ENCODE measurements at places on chromosomes 5 and 9.

DNA sequence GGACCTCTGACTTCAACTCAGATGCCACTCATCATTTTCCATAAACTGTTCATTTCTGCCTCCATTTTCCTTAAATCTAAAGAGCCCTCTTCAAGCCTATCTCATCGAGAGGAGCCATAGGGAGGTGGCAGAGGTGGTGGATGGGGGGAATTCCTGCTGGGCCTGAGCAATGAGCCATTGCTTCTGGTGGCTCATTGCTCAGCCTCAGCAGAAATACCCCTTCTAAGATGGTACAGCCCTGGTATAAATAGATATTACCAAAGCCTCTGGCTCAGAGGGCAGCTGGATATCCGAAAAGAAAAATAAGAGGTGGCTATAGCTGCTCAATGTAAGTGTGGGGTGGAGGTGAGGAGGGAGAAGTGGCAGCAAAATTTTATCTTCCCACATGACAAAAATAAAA, 313.5 kb downstream of the CAAP1 start:
- DNase-seq: no peak

- DNase-seq: peak; percentile 76
Observed at GRCh38 chr5:34626036-34626435, 30.1 kb upstream of the RAI14 start.

DNA sequence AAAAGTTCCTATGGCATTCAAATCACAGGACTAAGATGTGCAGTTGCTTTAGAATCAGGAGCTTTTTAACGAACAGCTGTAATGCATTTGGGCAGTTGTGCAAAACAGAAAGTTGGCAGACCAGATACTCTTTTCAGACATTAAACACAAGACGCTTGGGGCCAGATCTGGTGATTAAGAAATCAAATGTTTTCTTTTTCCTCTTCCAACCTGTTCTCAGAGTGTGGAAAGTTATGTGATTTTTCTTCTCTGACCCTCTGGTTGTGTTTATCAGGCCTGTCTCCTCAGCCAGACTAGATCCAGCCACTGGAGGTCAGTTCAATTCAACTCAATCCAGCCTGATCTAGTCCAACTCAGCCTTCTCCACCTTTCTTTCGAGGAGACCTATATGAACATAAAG, 298.5 kb upstream of the PCSK5 start:
- no peak for DNase-seq

- no peak for DNase-seq
Observed at GRCh38 chr5:152933056-152933455, 528.0 kb upstream of the NMUR2 start.

GRCh38 chr9:100933656-100934055, 94.9 kb upstream of the PLPPR1 start:
- peak; percentile 61 for DNase-seq

GRCh38 chr9:12920437-12920836, 145.6 kb downstream of the LURAP1L start:
- DNase-seq: no peak

DNA sequence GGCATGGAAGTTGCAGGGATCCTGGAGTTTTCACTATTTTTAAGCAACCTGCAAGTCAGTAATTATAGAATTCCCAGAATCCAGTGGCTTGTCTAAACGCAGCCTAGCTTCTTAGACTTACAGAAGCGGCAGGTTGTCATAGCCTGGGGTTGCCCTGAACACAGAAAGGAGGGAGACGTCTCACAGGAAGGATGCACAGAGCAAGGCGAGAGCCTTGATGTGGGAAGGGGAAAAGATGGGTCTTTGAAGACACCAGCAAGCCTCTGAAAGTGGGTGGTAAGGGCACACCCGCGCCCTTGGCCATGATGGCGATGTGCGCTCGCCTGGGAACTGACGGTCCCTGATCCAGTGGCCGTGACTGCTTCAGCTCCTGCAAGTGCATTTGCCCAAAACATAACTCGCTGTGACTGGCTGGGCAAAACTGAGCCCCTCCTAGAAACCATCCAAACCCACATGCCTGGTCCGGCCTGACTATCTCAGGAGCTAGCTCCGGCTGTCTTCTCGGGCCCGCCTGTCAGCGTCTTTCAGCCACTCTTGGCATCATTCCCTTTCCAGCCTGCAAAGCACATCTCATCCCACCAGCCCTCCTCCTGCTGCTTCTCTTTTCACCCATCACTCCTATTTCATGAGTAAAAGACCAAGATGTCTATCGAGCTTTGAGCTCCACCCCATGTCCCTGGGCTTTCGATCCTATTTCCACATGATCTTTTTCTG, 17.1 kb downstream of the FBP1 start:
- DNase-seq: no peak

- DNase-seq: no peak
Observed at GRCh38 chr9:131701789-131702337, 38.0 kb downstream of the RAPGEF1 start.

GRCh38 chr9:134152022-134152448, 12.3 kb downstream of the RNU6ATAC start:
- DNase-seq: no peak

- no peak for DNase-seq
Observed at GRCh38 chr5:78430866-78431265, 70.4 kb downstream of the SCAMP1 start.

DNA sequence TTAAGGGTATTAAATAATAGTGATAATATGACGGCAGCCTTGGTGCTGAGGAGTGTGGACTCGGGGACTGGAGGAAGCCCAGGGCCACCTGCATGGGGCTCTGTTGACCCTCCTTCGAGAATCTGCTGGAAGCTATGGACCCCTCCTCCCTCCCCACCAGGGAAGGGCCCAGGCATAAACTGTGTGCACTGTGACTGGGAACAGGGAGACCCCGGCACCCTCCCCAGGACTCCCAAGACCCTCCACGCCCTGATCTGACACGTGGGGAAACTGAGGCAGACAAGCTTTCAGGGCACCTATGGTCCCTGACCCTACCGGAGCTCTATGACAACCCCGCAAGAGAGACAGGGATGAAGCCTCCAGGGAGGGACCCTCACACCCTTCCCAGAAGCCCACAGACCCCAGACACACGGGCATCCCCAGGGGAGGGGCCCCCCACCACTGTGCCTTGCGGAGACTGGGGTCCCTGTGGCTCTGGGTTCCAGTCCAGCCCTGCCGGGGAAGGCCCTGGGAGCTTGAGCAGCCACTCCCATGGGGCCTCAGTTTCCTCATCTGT, 6.5 kb upstream of the EGFL7 start:
- DNase-seq: no peak

DNA sequence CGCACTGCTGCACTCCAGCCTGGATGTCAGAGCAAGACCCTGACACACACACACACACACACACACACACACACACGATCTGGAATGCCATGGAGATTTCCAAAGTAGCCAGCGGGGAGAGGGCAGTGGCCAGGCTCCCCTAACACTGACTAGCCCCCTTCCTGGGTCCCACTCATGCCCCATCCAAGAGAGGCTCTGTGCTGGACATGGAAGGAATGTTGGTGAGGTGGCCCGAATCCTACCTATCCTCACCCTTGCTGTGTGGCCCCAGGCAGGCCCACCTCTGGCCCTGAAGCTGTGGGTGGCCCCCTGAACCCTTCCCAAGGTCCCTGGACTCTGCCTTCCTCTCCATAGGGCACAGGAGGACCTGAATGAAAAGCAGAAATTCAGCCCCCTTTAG, 7.3 kb downstream of the BRD3 start:
- DNase-seq: no peak

GRCh38 chr5:91433861-91434260, 50.7 kb upstream of the ARRDC3 start:
- no peak for DNase-seq

DNA sequence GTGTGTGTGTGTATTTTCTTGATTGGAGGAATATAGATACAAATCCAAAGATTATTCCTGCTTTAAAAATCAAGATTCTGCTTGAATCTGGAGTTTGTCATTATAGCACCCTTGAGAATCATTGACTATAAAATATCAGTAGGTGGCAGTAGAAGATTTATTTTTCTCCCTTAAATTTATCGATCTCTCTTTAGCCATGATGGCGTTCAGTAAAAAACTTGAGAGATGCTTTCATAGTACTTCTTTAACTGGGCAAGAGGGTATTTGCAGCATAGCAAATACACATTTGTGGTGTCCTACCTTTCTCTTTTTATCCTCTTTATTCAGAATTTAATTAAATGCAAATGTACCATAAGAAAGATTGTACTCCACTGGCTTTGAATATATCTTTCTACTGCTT, 307.7 kb downstream of the ADGRV1 start:
- DNase-seq: no peak

DNA sequence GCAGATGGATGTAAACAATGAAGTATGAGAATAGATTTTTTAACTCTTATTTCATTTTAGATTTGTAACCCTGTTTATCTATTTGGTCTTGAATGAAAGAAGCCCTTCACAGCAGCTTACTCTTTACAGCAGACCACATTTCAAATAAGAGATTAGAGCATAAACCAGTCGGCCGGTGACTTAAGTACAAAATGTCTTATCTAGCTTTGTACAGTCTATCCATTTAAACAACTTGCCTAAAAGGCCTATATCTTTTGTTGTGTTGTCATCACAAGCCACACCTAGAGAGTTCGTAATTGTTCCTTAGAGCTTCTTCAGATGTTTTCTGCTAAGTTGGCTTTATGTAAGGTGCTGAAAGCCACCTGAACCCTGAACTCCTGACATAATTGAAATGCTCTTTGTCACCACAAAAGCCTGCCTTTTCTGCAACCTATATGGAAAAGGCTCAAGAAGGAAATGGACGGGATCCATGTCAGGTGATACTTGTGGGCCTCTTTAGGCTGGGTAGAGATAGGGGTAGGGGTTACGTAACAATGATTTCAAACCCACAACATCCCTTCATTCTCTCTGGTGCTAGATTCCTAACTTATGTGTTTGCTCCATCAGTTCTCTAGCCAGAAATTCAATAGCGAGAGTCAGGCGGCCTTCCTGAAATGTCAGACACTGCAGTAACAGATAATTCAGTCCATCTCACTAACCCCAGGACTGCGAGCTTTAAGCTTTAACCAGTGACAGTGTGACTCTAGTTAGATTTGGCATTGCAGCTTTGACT, 162.5 kb downstream of the CD180 start:
- no peak for DNase-seq

- no peak for DNase-seq
Observed at GRCh38 chr5:145863003-145863402, 9.8 kb downstream of the GRXCR2 start.

DNA sequence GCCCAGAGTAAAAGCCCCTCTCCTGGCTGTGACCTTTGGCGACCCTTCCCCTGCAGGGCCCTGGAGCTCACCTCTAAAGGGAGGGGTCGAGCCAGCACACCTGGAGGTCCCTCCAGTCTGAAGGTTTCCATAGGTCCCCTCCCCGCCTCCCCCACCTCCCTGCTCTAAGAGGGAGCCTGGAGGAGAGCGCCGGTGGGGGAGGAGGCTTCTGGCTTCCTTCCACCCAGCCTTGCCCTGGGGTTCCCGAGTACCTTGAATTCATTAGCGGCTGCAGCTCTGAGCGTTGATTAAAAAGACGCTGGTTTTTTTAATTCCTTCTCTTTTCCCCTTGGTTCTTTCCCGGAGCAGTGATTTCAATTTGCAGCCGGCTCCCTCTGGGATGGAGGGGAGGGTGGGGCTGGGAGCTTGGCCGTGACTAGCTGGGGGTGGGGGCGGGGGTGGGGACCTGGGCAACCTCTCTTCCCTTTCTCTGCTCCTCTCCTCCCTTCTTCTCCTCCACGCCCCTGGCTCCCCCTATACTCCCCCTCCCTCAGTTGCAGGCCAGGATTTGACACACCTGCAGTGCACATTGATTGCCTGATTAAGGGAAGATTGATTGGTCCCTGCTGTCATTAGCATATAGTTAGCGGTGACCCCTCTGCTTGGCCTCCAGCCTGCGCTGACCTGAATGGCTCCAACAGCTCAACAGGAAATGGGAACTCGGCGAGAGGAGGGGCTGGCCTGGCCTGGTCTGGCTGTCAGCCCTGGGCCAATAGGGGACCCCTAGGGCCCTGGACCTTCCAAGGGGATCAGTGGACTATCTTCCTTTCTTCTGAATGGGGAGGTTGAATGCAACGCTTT, 67.5 kb upstream of the RAPGEF1 start:
- DNase-seq: no peak

- DNase-seq: no peak
Observed at GRCh38 chr5:59423021-59423420, 470.5 kb downstream of the PDE4D start.

GRCh38 chr5:156174225-156174624, 152.7 kb upstream of the SGCD start:
- no peak for DNase-seq

Measured in mammary epithelial cell (primary cell).